ENCODE measurements at places on chromosomes 2 and 18.

GRCh38 chr18:79386547-79386946, 9.2 kb upstream of the NFATC1 start:
- no peak for DNase-seq

- DNase-seq: no peak
These were observed 30.1 kb downstream of the NCK2 start for GRCh38 chr2:105774781-105775337.

DNA sequence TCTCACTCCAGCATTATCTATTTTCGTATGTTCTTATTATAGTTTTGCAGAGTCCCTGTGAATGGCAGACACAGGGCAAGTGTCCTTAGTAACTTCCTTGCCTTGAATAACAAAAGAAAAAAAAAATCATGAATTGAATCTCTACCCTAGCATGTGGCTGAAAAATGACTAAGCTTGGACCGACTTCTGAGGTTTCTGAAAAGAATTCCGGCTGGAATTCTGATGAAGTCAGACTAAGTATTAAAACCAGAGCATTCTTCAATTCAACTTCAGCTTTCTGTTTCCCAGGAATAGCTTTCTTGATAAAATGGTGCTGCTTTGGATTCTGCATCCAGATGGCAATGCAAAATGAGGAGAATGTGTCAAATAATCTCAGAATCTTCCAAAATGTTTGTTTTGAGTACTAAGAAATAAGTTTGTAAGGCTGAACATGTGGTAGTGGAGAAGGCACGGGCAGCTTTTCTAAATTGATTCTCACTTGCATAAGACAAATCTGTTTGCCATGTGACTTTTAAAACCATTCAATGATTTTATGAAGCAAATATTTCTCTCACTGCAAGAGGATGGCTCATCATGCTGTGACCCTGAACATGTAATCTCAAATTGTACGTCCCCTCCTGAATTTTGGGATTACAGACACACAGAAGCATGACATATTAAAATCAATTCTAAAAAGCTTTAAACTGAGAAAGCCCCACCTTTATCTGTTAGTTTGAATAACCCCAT, 1462.8 kb upstream of the LRRTM1 start:
- no peak for DNase-seq

GRCh38 chr2:235219048-235219447, 267.2 kb downstream of the SH3BP4 start:
- no peak for DNase-seq

DNA sequence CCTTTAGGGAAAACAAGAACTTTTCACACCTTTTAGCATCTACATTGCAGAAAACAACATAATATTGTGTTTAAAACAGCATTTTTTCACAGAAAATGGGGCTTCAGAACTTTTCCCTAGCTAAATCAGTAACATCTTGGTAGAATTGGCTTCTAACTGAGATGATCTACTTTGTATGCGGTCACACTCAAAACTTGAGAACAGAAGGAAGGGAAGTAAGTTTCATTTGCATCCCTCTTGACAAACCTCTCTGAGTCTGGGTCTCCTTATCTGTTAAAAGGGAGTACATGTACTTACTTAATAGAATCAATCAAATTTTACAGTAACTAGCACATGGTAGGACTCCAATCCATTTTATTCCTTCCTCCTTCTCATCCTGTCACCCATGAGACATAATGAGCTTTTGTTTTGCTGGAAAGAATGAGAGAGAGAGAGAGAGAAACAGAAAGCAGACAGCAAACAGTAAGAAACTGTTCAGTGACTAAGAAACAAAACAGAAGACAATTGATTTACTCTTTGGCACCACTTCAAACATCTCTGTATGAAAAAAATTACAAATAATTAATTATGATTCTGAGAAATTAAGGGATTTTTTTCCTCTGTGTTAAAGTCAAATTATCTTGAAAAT, 387.3 kb downstream of the SATB2 start:
- no peak for DNase-seq

DNA sequence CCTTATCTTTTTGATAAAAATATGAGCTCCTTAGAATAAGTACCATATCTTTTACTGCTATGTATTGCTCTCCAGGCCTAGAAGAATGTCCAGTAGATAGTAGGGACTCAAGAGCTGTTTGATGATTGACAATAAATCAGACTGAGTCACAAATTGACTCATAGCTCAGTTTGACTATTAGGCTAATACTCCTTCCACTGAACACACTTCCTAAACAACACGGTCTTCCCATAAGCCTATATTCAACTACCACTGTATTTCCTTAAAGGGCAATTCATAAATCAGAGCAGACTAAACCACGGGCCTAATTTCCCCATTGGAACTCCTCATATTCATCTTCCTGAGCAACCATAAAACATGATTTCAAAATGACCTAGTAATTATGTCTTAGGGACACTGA, 258.5 kb downstream of the ALK start:
- no peak for DNase-seq

- DNase-seq: no peak
These were observed 162.2 kb downstream of the AFF3 start for GRCh38 chr2:99980176-99980575.

DNA sequence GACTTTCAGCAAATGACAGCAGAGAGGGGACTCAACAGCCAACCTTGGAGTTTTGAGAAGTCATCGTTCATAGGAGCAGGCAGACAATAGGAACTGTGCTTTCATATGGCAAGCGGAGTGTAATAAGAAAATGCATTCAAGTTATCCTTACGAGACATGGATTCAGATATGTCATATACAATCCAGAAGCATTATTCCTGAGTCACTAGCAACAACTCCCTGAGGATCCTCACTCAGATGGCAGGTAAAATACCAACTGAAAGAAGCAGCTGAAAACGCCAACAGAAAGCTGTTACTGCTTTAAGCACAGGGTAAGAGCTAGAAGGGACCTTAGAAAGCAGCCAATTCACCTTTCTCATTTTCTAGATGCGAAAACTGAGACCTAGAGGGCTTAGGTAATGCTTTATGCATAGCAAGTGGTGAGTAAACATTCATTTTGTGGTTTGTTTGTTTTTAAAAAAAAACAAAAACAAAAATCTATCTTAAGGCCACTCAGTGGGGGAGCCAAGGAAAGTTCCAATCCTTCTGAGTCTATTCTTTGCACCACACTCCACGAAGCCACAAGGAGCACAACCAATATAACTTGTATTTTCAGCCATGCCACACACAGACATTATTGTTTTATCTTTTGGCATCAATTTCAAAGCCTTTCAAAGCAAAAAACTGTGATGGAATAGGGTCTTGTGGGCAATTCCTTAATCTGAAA, 89.1 kb upstream of the RIOK3 start:
- no peak for DNase-seq

GRCh38 chr18:12324991-12325725, 17.1 kb downstream of the TUBB6 start:
- no peak for DNase-seq

GRCh38 chr2:69779258-69780001, 37.5 kb downstream of the ANXA4 start:
- DNase-seq: no peak

GRCh38 chr2:106851087-106851874, 34.7 kb downstream of the ST6GAL2 start:
- DNase-seq: no peak

- no peak for DNase-seq
These were observed 164.1 kb downstream of the TMEM247 start for GRCh38 chr2:46643493-46643892.

DNA sequence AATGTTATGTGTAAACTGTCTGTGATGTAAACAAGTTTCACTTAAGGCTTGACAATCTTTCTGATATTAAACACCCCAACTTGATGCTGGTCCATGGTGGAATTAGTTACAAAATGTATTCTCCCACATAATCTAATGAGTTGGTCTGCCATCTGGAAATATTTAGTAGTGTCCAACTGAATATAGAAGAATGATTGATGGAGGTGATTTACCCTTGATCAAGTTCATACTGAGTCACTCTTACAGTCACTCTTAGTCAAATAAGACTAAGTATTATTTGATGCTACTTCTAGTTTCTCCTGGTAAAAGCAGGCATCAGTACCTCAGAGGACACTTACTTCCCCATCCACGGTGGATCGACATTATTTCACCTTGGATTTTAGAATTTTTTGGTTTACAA, 198.1 kb downstream of the SATB2 start:
- no peak for DNase-seq

DNA sequence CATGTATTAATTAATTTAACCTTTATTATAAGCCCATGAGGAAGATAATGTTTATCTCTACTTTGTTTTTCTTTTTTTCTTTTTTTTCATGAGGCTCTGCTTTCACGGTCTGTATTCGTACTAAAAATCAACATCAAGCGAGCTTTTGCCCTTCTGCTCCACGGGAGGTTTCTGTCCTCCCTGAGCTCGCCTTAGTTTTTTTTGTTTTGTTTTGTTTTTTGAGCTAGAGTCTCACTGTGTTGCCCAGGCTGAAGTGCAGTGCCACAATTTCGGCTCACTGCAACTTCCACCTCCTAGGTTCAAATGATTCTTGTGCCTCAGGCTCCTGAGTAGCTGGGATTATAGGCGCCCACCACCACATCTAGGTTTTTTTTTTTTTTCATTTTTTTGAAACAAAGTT, 29.9 kb upstream of the BMPR2 start:
- no peak for DNase-seq

GRCh38 chr18:62663731-62664336, 51.5 kb upstream of the PHLPP1 start:
- DNase-seq: no peak

DNA sequence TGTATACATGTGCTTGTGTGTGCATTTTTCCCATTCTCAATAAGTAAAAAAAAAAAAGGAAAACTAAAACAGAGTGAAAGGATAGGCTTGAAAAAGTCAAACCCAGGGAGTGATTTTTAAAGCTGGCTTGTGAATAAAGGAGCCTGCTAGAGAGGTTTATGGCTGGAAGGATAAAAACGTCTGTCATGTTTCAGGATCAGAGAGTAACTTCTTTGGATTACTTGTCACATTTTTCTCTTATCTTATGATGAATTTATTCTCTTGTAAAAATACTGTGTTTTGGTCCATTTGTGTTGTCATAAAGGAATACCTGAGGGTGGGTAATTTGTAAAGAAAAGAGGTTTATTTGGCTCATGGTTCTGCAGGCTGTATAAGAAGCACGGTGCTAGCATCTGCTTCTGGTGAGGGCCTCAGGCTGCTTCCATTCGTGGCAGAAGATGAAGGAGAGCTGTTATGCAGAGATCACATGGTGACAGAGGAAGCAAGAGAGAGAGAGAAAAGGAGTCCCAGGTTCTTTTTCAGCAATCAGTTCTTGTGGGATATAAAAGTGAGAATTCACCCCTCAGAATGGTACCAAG, 89.1 kb downstream of the OSBPL6 start:
- no peak for DNase-seq

DNA sequence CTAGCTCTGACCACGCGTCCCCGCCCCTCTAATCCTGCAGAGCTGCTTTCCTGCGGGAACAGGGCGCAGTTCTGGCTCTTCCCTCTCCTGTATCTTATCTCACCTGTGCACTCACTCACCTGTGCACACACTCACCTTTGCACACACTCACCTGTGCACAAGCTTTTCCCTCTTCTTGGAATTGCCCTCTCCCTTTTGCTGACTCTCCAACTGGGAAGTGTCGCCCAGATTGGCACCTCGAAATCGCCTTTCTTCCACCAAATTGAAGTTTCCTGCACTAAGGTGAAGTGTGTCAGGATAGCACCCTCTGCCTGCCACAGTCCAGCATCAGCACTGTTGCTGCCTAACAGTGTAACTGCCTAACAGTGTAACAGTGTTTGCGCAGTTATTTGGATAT, 566 bp upstream of the CMPK2 start:
- no peak for DNase-seq

GRCh38 chr2:15591692-15592463, at the start of gene DDX1:
Gene DDX1, plus strand, starts transcription at chr2:15591868. Its CDS starts 66 bp downstream, at chr2:15591934.
- DNase-seq: peak; percentile 85

DNA sequence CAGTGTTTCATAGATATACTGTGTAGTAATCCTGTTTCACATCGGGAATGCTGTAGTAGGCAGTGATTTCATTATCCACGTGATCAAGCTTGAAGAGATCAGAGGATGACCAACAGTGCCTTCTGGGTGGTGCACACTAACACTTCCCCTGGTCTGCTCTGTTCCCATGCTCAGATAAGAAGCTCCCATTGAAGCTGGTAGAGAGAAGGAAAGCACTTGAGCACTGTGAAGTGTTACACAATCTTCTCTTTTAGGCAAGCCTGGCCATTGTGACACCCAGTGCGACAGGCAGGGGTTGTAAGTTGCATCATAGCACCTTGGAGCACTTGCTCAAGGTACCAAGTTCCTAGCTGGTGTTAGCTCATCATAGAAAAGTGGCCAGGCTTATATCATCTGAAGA, 30.6 kb upstream of the GPD2 start:
- DNase-seq: no peak

DNA sequence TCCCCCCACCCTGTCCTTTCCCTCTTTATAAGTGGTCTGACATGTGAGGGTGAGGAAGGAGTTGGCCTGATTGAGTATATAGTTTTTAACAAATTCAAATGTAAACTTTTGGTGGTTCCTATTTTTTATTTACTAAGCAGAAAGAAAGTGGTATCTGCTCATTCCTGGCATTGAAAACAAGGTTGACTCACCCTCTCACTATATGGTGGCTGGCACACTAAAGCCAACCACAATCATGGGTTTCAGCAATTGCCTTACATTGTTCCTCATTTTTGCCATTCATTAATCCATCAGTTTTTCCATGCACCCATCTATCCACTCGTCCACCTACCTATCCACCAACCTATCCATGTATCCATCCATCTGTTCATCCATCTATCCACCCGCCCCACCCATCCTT, 75.4 kb upstream of the IGFBP5 start:
- no peak for DNase-seq

- no peak for DNase-seq
These were observed 191.9 kb downstream of the MYO3B start for GRCh38 chr2:170369894-170370293.

Measured in RWPE2 (cell line).